ENCODE measurements at places on chromosomes 6 and 20. TPM values are rescaled to one million over a fixed set of nuclear protein-coding genes. Genes with fewer than 3 reads are reported as not detected.

Gene COL12A1
- total RNA-seq, result 106 TPM

Gene MTFR2
- 1.3 TPM for total RNA-seq

Gene SLC26A8
- total RNA-seq, result not detected

Gene ZNF341
- 2.0 TPM for total RNA-seq

Gene CLPSL2
- not detected for total RNA-seq

Gene BPIFA1
- total RNA-seq, result not detected

Gene RRAGD
- total RNA-seq, result 3.8 TPM

Gene FOXQ1
- 0.24 TPM for total RNA-seq

Gene NFATC2
- 3.9 TPM for total RNA-seq

Gene CAPN11
- total RNA-seq, result not detected

Gene OOEP
- total RNA-seq, result not detected

GRCh38 chr6:138656364-138657064 lies 117.1 kb upstream of the CCDC28A start:
- DNase-seq, result no peak

DNA sequence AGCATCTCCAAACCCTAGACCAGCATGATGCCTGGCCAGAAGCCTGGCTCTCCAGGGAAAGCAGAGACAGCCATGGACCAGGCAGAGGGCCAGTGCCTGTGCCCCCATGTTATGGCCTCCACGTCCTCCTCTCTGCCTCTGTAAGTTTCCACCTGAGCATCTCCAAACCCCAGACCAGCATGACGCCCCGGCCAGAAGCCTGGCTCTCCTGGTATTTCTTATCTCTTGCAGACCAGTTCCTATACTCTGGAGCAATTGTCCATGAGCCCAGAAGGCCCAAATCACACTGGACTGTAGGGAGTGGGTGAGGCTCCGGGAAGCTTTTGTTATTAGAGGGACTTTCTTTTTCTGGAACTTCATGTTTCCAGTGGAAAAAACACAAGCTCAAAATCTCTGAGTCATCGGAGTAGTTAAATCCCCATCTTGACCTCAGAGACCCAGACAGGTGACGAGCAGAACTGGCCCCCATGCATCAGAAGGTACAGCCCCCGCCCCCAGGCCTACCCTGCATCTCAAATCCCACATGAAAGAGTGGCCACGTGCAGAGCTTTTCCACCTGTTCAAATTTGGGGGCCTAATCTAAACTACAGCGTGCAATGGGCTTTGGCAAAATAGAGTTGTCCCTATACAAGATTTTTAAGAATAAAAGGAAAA lies 110.2 kb upstream of the FOXQ1 start:
- DNase-seq, result no peak

- DNase-seq, result peak; percentile 68
These were observed 33.8 kb upstream of the IGF2R start for GRCh38 chr6:159935065-159935464.

DNA sequence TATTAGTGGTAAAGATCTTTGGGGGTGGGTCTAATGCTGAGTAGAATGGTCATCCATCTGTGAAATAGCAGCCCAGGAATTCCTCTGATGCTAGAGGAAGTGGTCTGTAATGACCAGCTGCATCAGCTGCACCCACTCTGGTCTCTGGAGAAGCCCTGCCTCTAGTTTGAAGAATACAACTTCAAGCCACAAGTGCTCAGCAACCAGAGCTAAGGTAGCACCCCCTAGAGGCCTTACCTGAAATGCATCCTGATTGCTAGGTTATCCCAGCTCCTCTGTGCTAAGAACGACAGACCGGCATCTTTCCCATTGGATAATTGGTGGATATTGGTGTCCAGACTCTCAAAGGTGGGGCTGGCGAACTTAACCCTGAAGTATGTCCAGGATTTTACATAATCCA lies 58.2 kb downstream of the DNAH8 start:
- no peak for DNase-seq

- DNase-seq, result no peak
These were observed 139.2 kb upstream of the PLN start for GRCh38 chr6:118408863-118409262.

- no peak for DNase-seq
These were observed 22.9 kb upstream of the ESR1 start for GRCh38 chr6:151784441-151785214.

GRCh38 chr6:124197148-124197547 lies 393.5 kb downstream of the NKAIN2 start:
- no peak for DNase-seq

DNA sequence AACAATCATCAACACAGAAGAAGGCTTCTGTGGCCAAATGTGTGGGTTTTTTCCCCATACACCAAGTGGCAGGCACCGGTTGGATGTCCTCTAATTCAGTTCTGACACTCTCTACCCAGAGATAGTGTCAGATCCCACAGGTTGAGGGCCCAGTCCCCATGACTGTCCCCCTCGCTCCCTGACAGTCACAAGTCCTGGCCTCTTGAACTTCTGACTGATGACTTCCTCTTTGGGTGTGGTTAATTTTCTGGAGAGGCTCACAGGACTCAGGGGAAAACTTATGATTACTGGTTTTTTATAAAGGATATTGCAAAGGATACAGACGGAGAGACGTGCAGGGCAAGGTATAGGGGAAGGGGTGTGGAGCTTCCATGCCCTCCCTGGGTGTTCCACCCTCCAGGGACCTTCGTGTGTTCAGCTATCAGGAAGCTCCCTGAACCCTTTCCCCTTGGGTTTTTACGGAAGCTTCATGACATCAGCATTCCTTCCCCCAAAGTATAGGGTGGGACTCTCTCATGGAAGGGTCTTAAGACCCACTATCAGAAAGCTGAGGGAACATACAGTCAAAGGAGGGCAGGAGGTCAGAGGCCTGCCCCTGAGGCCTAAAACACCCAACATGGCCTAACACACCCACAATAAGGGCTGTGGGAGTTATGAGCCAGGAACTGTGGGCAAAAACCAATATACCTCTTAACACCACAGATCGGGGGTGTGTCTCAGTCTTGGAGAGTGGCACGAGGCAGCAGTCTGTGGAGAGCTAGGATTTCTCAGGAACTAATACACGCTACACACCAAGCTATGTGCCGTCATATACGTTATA lies 33.3 kb downstream of the FARS2 start:
- DNase-seq, result no peak

GRCh38 chr20:49695830-49696229 lies 17.8 kb downstream of the B4GALT5 start:
- DNase-seq, result no peak

DNA sequence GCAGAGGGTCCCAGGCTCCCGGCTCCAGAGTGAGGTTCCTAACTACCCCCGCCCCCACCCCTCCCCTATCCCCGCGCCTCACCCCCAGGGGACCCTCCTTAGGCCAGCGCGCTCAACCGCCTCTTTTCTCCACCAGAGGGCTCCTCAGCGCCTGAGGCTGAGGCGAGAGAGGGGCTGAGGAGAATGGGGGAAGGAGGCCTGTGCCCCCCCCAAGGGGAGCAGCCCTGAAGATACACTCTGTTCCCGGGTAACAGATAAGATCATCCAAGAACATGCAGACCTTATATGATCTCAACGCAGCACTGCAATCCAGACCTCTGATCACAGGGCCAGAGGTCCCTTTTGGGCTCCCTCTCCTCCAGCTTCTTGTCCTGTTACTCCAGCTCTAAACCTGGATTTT lies 43.3 kb upstream of the MRPS10 start:
- DNase-seq, result no peak

GRCh38 chr6:90158936-90159335 lies 137.7 kb downstream of the BACH2 start:
- no peak for DNase-seq

- peak; percentile 90 for DNase-seq
These were observed 23.6 kb upstream of the DNAAF9 start for GRCh38 chr20:3431109-3431508.

- no peak for DNase-seq
These were observed 358.1 kb downstream of the RNGTT start for GRCh38 chr6:88605271-88605670.

- peak; percentile 60 for DNase-seq
These were observed 159.3 kb upstream of the LAMA2 start for GRCh38 chr6:128723667-128724066.

- DNase-seq, result no peak
These were observed 100.1 kb downstream of the EPB41L2 start for GRCh38 chr6:130962966-130963365.

DNA sequence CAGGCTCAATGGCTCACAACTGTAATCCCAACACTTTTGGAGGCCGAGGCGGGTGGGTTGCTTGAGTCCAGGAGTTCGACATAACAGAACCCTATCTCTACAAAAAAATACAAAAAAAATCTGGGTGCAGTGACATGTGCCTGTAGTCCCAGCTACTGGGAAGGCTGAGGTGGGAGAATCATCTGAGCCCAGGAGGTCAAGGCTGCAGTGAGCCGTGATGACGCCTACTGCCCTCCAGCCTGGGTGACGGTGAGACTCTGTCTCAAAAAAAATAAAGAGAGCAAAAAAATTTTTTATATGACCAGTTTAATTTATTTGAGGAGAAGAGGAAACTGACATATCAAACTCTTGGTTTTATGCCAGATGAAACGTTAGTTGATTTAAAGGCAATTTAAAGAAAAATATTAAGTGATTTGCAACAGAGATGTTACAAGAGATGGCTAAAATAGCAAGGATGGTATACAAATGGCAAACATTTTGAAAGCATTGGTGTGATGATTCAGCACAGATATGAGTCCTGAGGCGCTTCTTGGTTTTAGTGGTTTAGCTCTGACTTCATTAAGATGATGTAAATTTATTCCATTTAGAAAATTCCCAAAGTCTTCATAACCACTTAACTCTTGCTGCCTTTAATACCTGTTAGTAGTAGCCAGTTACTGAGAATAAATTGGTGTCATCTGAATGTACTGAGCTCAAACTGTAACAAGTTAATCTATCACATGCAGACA lies 17.7 kb downstream of the GTF2H5 start:
- DNase-seq, result peak; percentile 88

GRCh38 chr6:150456466-150456865 lies 87.7 kb downstream of the IYD start:
- DNase-seq, result no peak

DNA sequence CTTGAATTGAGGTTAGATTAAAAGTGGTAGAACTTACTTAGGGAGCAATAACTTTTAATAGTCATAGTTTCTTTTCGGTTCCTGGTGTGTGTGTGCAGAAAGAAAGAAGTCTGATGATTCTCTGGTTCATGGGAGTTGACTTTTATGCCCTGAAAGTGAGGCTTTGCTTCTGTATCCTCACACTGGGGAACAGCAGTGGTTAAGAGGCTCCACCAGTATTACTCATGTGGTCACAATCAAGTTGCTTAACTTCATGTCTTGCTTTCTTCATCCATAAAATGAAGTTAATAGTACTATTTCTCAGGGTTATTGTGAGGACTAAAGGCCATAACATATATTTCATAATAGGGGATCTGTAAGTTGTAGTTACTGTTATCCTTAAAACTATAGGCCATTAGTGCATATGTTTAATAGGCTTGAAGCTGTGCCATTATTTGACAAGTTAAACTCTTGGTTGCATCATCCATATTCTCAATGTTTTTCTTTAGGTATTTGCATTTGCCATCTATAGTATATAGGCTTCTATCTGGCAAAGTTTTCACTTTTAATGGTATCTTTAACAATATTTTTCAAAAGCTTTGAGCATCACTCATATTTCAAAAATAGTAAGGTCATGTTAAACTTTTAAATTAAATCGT lies 262.4 kb downstream of the PLCB1 start:
- peak; percentile 21 for DNase-seq

- DNase-seq, result no peak
These were observed 625.7 kb downstream of the TFAP2A start for GRCh38 chr6:9789201-9789600.

DNA sequence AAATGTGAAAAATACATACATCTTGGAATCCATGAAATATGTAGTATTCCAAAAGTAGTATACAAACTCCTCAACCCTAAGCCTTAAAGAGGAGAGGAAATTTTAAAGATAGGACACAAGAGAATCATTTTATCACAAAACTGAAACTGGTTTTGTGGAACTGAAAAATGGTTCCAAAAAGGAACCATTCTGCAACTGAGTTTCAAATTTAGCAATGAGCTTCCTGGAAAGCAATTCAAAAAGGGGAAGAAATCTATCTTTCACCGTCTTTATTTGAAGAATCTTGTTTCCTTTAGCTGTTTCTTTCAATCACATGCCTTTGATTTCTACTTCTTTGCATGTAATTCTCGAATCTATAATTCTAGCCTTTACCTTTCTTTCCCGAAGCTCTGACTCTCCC lies 32.2 kb upstream of the LAMP5 start:
- no peak for DNase-seq

DNA sequence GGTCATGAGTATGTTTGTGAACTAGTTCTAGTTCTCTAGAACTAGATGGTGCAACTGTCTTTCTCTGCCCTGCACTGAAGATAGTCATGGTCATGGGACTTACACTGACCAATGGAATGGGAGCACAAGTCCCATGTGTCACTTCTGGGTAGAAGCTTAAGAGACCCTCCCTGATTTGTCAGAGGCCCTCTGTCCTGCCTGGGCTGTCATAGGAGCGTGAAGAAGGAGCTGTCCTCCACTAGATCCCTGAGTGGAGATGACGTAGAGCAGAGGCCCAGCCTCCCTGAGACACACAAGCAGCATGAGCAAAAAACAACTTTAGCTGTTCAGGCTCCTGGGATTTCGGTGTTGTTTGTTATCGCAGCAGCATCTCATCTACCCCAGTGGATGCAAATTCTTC lies 514.5 kb downstream of the PREX1 start:
- DNase-seq, result no peak

GRCh38 chr20:420166-420620 lies 12.1 kb downstream of the RBCK1 start:
- no peak for DNase-seq

DNA sequence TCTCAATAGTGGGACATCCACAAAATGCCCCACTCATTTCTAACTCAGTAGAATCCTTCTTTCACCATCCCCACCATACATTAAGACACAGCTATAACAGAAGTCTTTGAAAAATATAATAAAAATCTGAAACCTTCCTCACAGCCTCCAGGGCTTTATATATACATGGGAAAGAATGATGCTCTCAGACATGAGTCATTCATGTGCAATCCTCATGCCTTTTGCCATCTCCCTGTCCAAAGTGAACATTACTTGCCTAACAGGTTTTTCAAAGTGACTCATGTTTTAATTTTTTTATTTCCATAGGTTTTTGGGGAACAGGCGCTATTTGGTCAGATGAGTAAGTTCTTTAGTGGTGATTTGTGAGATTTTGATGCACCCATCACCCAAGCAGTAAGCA lies 162.7 kb downstream of the RALGAPA2 start:
- DNase-seq, result peak; percentile 64

DNA sequence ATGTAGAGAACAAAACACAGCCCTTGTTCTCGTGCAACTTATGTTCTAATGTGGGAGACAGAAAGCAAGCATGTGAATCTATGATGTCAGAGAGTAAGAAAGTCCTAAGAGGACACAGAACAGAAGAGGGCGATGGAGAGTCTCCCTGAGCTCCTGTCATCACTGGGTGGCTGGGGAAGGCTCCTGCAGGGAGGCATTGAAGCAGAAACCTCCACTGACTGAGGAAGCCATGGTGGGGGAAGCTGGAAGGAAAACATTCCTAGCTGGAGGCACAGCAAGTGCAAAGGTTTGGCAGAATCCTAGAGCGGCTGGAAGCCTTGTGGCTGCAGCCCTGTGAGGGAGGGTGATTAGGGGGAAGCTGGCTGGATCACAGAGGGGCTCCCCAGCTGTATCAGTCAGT lies 248.0 kb downstream of the CDH26 start:
- DNase-seq, result peak; percentile 20
